T-helper 1 cell (primary cell): ENCODE measurements at places on chromosomes 1 and 21.

- no peak for DNase-seq
Observed at GRCh38 chr1:178543290-178543607, 30.3 kb downstream of the TEX35 start.

- DNase-seq: peak; percentile 78
Observed at GRCh38 chr21:25735646-25736597, 1.1 kb downstream of the GABPA start.

- DNase-seq: no peak
Observed at GRCh38 chr1:30984165-30984889, 75.8 kb upstream of the SDC3 start.

- no peak for DNase-seq
Observed at GRCh38 chr21:29164323-29164942, 34.0 kb downstream of the MAP3K7CL start.

- DNase-seq: no peak
Observed at GRCh38 chr1:245588116-245588639, 433.4 kb downstream of the KIF26B start.

DNA sequence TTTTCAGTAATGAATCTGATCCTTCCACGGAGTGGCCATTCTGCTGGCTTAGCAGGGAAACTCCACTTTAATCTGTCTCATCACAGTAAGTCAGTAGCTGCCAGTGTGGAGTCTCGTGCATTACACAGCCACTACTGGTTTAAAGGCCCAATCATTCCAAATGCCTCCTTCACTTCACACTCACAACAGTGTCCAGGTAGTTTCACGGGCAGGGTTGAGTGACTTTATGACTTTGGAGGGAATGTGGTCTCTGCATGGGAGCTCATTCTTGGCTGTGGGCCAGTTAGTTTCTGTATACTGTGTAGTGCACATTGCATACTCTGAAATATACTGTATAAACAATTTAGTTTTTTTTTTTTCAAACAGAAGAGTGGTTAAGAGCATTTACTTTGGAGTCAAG is 34.6 kb upstream of the C1orf87 start:
- DNase-seq: no peak

DNA sequence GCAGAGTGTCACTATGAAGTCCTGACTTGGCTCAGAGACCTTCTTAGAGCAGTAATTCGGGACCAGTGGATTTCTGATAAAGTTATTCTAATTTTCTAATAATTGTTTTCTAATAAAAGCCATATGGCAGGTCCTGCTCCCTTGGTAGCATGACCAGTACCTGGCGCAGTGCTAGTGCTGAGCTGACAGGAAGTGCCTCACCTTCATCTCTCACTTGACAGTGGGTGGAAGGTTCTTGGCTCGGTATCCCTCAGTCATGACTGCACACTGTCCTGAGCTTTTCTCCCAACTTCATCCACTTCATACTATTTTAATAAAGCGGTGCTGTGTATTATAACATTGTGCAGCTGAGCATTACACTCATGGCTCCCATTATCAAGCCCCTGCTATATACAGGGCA is 14.1 kb downstream of the VANGL1 start:
- no peak for DNase-seq

DNA sequence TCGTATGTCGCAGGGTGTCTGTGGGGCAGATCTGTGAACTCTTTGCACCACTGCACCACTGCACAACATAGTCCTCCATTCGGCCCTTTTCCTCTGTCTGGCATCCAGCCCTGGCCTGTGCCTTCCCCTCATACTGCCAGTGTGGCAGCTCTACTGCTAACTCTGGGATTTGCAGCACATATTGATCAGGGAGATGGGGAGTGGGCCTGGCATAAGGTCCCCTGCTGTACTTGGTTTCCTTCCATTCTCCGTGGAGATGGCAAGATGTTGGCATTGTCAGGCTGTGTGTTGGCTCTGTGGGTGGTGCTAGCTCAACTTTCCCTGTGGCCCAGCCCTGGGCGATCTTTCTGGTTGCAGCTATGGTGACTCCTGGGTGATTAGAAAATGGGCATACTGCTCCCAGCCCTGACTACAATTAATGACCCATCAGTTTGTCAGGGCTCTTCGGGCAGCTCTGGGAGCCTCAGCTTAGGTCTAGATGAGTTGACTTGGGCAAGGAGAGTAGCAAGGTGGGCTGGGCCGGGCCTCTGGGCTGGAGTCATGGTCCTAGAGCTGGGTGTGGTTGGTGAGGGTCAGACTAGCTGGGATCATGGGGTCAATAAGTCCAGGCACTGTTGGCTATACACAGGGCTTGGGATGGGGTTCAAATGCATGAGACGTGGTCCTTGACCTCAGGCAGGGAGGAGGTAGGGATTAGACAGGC is 11.4 kb downstream of the PTPRU start:
- no peak for DNase-seq
